ENCODE measurements at places on chromosomes 3 and 15.

DNA sequence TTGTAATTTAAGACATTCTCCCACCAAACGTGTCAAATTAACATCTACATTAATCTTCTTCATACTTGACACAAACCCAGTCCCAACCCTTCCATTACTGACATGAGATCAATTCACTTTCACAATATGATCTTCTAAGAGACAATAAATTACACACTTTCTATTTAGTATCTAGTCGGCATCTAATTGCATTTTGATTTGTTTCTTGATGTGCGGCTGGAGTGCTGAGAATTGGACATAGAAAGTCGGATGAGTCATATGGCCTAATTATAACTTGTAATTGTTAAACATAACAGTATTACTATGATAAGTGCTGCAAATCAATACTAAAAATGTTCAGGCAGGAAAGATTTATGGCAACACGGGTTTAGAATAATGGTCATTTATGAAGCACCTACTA is 78.4 kb upstream of the RORA start:
- no peak for DNase-seq

GRCh38 chr3:59809016-59809415 is 759.2 kb upstream of the CFAP20DC start:
- no peak for DNase-seq

DNA sequence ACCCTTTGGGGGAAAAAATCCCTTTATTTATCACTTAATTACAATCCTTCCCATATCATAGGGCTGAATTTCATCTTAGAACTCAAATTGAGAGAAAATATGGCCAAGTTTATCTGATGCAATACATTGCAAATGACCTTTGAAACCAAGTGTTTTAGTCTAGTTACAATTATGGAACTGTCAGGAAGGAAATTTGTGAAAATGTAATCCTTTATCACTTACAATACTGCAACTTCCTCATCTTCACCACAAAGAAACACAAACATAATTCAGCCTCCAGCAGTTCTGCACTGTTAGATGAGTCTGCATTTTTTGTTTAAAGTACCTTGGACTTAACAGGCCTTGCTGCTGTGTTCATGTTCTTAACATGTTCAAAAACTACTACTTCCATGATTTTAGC is 4.6 kb downstream of the CCPG1 start:
- peak; percentile 97 for DNase-seq

DNA sequence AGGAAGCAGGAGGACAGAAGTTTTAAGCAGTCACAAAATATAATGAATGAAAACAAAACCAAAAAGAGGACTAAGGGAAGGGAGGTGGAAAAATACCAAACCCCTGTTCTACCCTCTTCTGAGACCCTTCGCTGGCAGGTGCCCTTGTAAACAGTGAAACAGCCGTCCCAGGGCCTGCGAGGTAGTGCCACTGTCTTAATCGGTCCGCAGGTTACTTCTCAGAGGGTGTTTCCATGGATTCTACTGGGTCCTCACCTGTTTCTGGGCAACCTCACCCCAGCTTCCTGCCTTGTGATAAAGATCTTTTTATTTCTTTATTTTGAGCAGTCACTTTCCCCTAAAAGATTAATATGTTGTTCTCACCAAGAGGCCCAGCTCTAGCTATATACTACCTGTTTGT is 65.3 kb downstream of the SLC30A4 start:
- DNase-seq: no peak

DNA sequence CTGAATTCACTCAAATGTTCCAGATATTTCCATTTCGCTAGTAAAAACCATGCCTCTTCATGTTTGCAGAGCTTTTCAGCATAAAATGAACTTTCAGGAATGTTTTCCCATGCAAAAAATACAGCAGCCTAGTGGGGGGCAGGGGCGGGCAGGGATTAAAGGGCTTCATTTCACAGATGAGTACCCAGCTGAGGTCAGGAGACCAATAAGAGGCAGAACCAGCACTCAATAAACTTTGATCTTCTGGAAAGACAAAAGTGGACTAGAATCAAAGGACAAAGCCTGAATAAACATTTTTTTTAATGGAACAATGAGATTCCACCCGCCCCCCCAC is 8.0 kb downstream of the KLHL25 start:
- no peak for DNase-seq

- no peak for DNase-seq
Observed at GRCh38 chr15:98567951-98568350, 80.4 kb upstream of the IGF1R start.

DNA sequence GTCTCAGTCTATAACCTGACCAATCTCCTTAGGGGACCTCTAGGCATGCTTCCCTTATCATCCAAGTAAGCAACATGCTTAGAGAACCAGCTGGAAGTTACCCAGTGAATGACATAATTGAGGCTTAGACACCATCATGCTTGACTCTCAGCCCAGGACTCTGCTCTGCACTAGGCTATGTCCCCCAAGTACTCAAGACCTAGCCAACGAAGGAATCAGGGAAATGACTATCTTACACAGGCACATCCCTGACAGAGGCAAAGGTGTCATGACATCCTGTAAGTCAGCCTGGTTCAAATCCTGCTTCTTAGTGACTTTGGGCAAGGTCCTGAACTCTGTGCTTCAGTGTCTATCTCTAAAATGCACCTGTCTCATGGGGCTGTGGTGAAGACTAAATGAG is 24.6 kb upstream of the CELF6 start:
- DNase-seq: no peak

DNA sequence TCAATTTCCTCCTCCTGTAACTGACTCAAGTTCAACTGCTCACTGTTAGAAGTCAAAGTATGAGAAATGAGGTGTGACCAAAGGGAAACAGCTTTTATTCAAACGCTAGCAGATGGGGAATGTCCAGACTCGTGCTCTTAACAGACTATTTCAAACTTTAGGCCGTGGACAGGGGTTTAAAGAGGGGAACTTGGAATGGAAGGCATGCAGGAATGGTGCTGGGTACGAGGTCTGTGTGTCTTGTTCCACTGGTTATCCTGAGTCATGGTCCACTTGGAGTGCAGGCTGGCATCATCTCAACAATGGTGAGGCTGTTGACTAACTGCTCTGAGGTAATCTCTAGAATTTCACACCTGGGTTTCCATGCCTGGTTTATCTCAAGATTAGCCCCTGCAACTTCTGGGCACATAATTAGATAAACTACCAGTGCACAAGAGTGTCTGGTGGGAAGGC is 22.9 kb upstream of the DNAAF4 start:
- DNase-seq: no peak

GRCh38 chr3:14246414-14246813 is 67.8 kb downstream of the LSM3 start:
- no peak for DNase-seq

Data from OCI-M1 (cell line).